Epithelial cell of alveolus of lung (primary cell): ENCODE measurements at places on chromosomes 16 and 17. TPM values are rescaled to one million over a fixed set of nuclear protein-coding genes. Genes with fewer than 3 reads are reported as not detected.

The SLX4 gene
- 3.5 and 3.9 TPM in 2 replicates for total RNA-seq

The KIAA0513 gene
- 3.9 and 4.4 TPM in 2 replicates for total RNA-seq

The MT1A gene
- total RNA-seq = 22.4 and 82.3 TPM in 2 replicates

The LHX1 gene
- total RNA-seq = 0.13 TPM in 1 of 2 replicates, not detected in the other

The ACE gene
- 2.5 and 7.0 TPM in 2 replicates for total RNA-seq

The MYH13 gene
- total RNA-seq = not detected in 2 replicates

The PLXDC1 gene
- 0.08 TPM in 1 of 2 replicates, not detected in the other for total RNA-seq

The ACADVL gene
- total RNA-seq = 184 and 242 TPM in 2 replicates
